ENCODE measurements at places on chromosomes 11 and 22.
A peak's percentile ranks its signal among the peaks of the same experiment; 100 is the strongest.

DNA sequence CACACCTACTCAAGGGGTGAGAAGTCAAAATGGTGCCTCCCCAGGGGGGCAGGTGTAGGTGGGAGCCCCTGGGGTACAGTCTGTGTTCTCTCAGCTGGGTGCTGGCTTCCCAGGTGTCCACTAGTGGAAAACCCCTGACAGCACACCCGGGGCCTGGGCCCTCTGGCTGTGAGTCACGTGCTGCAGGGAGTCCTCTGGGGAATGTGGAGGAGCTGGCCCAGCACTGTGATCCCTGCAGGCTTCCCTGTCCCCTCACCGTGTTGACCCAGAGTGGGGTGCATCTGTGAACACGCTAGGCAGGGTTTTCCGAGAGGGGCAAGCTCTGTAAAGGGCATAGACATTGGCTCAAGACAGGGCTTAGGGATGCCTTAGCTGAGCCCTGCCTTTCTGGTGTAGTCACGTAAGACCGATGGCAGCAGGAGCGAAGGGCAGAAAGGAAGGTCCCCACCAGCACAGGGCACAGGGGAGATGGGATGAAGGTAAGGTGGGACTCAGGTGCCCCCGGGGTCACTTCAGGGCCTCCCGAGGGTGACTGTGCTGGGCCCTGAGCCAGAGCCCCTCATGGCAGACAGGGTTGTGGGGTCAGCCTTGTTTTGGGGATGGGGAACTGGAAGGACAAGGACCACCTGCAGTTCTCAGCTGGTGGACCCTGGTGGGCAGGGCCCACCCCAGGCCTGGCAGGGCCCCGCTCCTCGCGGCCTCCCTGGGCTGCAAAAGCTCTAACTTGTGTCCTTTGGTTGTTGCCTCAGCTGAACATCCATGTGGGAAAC is 14.1 kb downstream of the DERL3 start:
- no peak for DNase-seq

GRCh38 chr11:128246810-128247594 is 340.4 kb downstream of the ETS1 start:
- peak; percentile 39 for DNase-seq

DNA sequence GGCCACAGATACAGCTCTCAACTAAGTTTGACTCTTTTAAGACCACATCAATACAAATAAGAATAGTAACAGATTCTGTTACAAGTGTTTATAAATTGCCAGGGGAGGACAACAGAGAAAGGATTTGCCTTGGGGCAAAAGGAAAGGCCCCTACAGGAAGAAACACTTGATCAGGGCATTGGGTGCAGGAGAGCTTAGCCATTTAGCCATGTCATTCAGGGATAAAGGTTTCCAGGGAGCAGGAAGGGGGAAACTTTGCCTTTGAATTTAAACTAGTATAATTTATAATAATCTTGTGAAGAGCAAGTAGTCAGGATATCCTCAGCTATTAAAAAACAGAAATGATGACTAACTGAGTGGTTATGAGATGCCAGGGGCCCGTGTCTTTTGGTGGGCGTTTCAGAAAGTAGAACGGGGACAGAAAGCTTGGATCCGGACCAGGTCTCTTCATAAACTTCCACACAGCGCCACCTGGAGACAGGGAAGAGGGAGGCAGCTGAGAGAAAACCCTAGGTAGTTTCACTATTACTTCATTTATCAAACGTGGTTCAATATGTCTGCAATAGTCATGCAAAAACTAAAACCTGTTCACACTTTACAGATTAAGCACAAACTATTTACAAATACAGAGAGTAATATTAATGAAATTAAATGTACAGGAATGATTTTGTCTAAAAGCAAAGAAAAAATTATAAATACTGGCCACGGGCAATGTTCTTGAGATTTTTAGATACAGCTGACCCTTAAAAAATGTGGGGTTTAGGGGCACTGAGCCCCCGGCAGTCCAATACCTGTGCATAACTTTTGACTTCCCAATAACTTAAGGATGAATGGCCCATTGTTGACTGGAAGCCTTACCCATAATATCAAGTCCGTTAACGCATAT is 11.0 kb upstream of the SLC5A4 start:
- DNase-seq, result peak; percentile 52

DNA sequence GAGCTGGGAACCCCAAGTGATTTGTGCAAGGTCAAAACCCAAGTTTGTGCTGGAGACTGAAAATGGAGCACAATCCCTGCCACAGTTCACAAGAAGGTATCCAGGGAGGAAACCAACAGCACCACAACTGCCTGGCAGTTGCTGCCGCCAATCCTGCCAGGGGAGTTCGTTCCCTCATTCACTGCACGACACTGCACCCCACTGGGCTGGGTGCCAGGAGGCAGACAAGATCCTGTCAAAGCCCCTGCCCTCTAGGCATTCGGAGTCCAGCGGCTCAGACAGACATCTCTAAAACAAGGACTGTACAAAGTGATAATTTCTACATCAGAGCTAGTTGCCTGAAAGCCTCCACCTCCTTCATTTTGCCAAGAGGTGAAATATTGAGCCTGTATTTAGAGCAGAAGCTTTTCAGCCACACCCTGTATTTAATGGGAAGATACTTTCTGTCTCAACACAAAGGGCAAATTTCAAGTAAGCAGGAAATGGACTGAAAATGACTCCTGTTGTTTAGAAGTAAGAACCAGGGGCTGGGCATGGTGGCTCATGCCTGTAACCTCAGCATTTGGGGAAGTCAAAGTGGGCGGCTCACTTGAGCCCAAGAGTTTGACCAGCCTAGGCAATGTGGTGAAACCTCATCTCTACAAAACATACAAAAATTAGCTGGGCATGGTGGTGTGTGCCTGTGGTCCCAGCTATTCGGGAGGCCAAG is 277.4 kb upstream of the NARS2 start:
- DNase-seq, result no peak

GRCh38 chr11:120704256-120704750 is 192.8 kb downstream of the GRIK4 start:
- no peak for DNase-seq

Measured in left hindlimb (tissue), 1 donor.